ENCODE measurements at places on chromosomes 16 and 17. TPM values are rescaled to one million over a fixed set of nuclear protein-coding genes. Genes with fewer than 3 reads are reported as not detected.

Gene ZNF287
- 3.9 TPM for polyA plus RNA-seq

Gene IGF2BP1
- 0.12 TPM for polyA plus RNA-seq

Gene KRT20
- not detected for polyA plus RNA-seq

Gene PPM1E
- 0.17 TPM for polyA plus RNA-seq

Gene MYO15A
- polyA plus RNA-seq = 1.8 TPM

Gene USP31
- 1.5 TPM for polyA plus RNA-seq

GRCh38 chr17:78780335-78780734 lies 1.7 kb downstream of the CYTH1 start:
- no peak for DNase-seq

GRCh38 chr16:23920899-23921298 lies 85.1 kb downstream of the PRKCB start:
- DNase-seq = no peak

- no peak for DNase-seq
Measured at GRCh38 chr17:59046192-59046591, 60.5 kb downstream of the TRIM37 start.

DNA sequence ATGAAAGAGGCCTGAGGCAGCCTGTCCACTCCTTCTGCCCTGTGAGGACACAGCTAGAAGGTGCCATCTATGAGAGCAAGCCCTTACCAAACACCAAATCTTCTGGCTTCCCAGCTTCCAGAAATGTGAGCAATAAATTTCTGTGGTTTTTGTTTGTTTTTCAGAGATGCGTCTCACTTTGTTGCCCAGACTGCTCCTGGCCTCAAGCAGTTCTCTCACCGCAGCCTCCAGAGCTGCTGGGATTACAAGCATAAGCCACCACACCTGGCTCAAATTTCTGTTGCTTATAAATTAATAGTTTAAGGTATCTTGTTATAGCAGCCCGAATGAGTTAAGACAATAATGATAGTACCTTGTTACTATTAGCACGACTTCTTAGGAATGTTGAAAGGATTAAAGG lies 12.5 kb upstream of the SLC16A11 start:
- DNase-seq = no peak

DNA sequence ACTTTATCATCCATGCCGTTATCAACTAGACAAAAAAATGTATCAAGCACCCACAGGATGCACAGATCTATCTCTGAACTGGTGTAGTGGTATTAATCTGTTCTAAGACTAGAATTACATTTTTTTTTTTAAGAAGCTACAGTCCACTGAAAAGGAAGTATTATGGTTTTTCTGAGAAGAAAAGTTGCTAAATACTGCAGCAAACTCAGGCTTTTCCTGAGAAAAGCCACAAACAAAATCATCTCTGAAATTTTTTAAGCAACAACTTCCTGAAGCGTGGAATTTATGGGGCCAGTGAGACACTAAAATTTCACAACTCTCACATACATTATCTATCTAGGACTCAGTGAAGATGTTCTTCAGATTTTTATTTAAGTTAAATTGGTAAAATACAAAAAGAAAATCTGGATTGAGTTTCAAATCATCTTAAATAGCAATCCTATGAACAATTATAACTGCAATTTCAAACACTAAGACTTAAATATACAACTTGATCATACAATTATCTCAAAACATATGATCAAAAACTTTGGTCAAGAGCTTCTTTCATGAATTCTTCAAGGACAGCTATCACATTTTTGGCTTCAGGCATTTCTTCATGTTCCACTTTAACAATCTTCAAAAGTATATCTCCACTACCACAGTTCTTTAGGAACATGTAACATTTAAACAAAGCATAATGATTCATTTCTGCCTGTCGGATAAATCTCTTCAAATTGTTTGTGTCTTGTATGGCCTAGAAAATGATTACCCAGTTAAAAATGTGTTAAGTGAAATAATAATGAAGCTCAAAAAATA lies 10.5 kb downstream of the C17orf75 start:
- no peak for DNase-seq

DNA sequence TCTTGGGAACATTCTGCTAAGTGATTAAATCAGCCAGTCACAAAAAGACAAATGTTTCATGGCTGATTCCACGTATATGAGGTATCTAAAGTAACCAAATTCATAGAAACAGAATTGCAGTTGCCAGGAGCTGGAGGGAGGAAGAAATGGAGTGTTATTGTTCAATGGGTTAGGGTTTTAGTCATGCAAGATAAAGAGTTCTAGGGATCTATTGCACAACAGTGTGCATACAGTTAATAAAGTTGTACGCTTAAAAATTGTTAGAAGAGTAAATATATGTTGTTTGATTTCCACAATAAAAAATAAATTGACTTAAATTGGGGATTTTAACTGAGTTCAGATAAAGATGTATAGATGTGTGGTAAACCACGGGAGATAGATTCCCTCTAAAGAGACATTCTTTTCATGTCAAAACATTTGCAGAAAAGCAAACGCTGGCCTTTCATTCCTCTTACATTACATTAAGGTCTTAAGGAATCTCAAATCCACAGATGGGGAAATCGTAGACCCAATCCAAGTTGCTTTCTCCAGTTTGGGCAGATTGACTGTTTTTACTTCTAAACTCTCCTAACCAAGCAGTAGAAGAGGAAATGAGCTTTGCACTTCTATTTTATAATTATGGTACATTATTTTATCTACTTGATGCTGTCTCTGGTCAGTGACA lies 4.6 kb downstream of the PRDM7 start:
- no peak for DNase-seq

GRCh38 chr16:5903153-5903552 lies 805.6 kb upstream of the EEF2KMT start:
- no peak for DNase-seq

DNA sequence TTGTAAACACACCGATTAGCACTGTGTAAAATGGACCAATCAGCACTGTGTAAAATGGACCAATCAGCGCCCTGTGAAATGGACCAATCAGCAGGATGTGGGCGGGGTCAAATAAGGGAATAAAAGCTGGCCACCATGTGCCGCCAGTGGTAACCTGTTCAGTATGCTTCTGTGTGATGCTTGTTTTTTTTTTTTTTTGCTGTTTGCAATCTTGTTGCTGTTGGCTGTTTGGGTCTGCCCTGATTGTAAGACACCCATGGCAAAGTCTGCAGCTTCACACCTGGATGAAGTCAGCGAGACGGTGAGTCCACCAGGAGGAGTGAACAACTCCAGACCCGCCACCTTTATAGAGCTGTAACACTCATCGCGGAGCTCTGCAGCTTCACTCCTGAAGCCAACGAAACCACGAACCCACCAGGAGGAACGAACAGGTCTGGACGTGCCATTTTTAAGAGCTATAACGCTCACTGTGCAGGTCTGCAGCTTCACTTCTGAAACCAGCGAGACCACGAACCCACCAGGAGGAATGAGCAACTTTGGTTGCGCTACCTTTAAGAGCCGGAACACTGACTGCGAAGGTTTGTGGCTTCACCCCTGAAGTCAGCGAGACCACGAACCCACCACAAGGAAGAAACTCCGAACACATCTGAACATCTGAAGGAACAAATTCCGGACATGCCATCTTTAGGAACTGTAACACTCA lies 85.0 kb upstream of the MED9 start:
- no peak for DNase-seq

DNA sequence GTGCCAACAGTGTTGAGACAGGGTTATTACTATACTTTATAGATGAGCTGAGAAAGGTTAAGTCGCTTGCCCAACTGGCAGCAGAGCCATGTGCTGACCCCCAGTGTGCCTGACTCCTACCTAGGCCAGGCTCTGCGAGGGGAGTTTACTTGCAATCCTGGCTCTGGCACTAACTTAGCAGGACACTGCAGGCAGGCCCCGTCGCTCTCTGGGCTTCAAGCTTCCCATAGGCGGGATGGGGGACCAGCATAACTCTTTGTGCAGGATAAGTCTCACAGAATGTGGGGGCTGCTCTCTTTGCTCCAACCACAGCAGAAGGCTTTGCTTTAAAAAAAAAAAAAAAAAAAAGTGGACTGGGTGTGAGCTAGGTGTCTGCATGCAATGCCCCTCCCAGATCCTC lies 102.7 kb downstream of the GNAO1 start:
- DNase-seq = no peak
